ENCODE measurements at places on chromosomes 16 and 17. TPM values are rescaled to one million over a fixed set of nuclear protein-coding genes. Genes with fewer than 3 reads are reported as not detected.

CDYL2 gene
- 30.4 TPM for total RNA-seq

CHTF18 gene
- total RNA-seq, result 97.4 TPM

FOXF1 gene
- total RNA-seq, result not detected

NXPH3 gene
- total RNA-seq, result not detected

TP53TG3 gene
- total RNA-seq, result not detected

Data from T-helper 2 cell treated with Interferon-gamma antibody and Interleukin-4, amounts not matched to agents 100 ng/mL and 5 ng/mL, for 36 hours (primary cell).